Stimulated activated naive CD4-positive, alpha-beta T cell (primary cell): ENCODE measurements at places on chromosomes 16 and 17.

GRCh38 chr16:89431158-89431584, 59.2 kb downstream of the ANKRD11 start:
- no peak for DNase-seq

DNA sequence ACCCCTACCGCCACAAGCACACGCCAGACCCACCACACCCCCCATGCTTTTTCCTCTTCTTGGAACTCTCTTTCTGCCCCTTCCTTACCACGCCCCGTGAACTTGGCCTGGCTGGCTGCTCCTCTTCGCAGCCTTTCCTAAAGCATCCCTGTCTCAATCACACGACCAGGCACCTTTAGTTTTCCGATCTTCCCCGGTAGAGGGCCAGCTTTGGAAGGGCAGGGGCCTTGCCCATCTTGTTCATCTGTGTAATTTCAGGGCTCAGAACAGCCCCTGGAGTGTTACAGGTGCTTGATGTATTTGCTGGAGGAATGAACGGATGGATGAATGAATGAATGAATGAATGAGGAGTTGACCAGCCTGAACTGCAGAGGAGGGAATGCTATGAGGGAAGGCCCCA, 3.7 kb downstream of the SPPL2C start:
- DNase-seq = no peak

DNA sequence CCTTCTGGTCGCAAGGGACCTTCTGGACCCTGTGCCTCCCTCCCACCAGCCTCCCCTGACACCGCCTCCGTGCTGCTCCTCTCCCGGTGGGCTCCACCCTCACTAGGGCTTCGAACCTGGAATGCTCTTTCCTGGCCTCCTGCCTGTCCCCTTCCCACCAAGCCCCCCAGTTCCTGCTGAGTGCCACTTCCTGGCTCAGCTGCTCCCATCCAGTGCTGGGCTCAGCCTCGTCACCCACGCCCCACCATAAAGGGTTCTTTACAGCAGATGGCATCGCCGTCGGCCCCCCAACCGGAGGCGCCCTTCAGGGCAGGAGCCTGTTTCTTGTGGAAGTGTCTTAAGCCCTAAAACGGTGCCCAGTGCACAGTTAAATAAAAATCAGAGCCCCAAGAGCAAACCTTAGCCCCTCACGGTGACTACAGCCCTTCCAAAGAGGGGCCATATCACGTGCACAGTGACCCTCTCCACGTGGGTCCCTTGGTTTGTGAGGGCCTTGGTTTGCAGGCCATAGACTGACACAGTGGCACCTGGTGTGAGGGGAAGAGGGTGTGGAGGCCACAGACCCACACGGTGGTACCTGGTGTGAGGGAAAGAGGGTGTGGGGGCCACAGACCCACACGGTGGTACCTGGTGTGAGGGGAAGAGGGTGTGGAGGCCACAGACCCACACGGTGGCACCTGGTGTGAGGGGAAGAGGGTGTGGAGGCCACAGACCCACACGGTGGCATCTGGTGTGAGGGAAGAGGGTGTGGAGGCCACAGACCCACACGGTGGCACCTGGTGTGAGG, 111.4 kb downstream of the METRNL start:
- DNase-seq = no peak

- no peak for DNase-seq
These were observed 80.8 kb downstream of the OMG start for GRCh38 chr17:31216031-31216751.

DNA sequence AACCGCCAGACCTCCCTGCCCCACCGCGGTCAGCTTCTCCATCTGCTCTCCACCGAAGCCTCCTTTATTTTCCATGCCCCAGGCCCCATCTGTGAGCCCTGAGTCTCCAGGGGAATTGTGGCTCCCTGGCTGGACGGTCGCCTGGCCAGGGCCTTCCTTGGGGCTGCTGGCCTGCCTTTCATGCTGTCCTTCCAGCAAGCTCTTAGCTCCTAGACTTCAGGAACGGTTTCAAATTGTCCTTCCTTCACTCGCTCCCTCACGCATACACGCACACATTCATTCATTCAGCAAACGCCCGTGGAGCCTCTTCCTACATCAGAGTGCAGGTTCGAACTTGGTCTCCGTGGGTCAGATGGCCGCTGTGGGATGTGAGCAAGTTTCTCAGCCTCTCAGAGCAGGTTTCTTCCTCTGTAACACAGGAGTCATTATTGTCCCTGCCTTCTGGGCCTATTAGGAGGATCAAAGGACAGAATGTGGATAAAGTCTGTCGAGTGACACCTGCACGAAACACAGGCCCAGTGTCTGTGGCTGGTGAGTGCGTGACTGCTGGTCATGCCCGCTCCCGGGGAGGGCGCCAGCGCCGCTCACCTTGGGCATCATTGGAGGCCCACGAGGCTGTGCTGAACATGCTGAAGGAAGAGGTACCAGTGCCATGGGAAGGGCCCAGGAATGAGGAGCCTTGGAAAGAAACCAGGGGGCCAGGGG, 18.7 kb upstream of the GSE1 start:
- no peak for DNase-seq

GRCh38 chr17:15287538-15288267, 22.6 kb upstream of the PMP22 start:
- no peak for DNase-seq

GRCh38 chr16:11038777-11039176, 94.4 kb downstream of the CLEC16A start:
- DNase-seq = no peak

DNA sequence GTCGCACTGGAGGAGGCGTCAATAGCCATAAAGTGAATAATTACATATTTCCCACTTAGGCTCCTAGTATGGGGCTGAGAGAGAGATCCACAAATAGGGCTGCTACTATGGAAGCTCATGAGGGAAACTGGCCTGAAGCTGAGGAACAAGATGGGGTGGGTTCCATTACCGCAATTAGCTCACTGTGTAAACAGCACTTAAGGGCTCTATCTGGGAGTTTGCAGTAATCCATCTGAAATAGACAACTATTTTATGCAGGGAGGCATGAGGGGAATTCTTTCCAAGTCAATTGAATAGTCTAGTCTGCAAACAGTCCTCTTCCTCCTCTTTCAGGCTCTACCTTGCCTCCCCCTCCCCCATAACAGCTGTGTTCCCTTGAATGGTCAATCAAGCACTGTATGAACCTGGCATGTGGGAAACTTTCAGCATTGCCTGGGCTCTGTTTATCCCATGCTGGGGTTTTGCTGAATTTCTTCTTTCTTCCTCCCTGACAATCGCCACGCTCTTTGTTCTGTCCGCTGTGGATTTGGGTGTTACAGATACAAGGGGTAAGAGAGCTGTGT, 56.1 kb upstream of the MAF start:
- DNase-seq = no peak

GRCh38 chr16:78116946-78117345, 17.5 kb downstream of the WWOX start:
- DNase-seq = no peak

- DNase-seq = no peak
These were observed 25.5 kb downstream of the STH start for GRCh38 chr17:46024590-46024989.

- DNase-seq = no peak
These were observed 171.1 kb upstream of the IRX6 start for GRCh38 chr16:55152875-55153390.

- no peak for DNase-seq
These were observed 103.8 kb downstream of the ANKFN1 start for GRCh38 chr17:56257075-56257474.

DNA sequence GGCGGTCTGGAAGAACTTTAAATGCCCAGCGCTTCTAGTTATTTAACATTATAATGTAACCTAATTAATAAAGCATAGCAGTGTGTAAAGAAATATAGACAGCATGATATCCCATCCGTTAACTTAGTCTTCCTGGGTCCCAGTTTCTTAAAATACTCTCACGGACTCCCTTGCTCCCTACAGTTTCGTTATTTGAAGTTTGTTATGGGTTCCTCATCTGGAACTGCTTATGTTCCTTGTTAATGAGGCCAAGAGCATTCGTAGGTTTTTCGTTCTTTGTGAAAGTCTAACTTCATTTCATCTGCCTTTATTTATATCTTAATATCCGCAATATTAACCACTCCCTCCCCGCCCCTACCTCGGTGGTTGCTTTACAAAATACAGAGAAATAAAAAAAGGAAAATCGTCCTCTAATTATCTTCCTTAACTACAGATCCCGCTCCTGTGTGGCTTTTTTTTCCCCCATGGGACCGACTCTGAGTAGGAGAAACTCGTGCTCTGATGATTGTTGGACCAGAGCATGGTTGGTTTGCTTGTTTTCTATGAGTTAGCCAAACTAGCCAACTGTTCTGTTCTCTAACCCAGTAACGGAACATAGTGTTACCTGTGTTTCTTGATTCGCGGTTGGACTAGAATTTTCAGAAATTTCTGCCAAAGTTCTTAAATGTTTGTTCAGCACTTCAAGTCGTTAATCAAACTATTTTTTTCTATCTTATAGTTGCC, 863 bp downstream of the ADPRM start:
- DNase-seq = no peak

- no peak for DNase-seq
These were observed 2.5 kb upstream of the CDH3 start for GRCh38 chr16:68642436-68643101.

DNA sequence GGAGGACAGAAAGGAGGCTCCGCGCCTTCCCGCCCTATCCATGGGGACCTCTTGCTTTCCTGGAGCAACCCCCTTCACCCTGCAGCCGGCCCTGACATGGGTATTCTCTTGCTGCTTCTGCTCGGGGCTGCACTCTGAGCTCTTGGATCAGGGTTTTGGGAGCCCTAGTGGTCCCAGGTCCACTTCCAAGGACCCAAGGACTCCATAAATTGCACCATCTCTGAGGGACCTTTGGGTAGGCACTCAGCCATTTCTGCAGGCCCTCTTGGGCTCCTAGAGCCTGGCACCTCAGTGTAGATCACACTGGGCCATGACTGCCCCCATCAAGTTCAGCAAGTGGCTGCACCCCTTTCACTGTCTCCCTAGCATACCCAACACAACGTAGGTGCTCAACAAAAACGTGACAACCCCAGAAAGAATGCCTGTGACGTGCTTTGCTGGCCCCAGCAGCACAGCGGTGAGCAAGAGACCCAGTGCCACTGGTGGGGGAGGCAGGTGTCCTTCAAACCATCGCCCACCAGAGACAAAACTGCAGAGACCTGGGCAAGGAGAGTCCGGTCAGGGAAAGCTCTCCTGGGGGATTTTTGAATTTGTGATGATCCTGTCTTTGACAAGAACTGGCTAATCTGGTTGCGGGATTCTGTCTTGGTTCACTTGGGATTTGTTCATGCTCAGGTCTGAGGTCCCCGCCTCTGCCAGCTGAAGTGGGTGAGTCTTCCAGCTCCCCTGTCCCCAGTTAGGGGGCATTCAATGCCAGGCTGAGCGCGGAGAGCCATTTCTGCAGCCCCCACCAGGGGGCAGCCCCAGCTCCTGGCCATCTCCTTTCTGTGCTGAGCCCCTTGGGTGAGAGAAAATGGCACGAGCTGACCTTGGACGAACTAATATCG, 2.5 kb upstream of the RAB11FIP4 start:
- no peak for DNase-seq

DNA sequence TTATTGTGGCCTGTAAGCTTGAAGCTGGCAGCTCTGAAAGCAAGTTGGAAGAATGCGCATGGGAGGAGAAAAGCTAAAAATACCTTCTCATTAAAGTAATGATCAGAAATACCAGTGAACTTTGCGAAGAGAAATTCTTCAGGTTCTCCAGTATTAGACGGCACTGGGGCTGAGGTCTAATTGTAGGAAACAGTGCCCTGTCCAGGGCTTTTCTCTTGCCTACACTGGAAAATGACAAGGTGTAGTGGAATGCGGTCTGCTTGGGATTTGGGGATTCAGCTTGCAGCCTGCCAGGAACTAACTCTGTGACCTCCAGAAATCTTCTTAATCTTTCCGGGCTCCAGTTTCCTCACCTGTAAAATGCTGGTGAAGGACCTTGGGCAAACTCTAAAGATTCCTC, 53.3 kb upstream of the KCNJ16 start:
- DNase-seq = no peak

GRCh38 chr17:51439395-51440229, 179.3 kb downstream of the UTP18 start:
- DNase-seq = no peak

DNA sequence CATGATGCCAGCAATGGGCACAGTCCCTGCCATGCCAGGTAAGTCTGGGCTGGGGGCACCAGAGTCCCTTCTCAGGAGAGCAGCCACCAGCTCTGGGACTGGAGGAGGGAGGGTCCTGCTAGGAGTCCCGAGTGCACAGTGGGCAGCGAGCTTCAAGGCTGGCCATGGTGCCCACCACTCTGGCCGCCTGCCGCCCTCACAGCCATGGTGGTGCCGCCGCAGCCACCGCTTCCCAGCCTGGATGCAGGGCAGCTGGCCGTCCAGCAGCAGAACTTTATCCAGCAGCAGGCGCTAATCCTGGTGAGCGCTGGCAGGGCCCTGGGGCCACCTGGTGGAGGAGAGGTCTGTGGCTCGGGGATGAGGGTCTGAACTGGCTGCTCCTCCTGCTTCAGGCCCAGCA, 17.9 kb upstream of the SMIM5 start:
- no peak for DNase-seq

DNA sequence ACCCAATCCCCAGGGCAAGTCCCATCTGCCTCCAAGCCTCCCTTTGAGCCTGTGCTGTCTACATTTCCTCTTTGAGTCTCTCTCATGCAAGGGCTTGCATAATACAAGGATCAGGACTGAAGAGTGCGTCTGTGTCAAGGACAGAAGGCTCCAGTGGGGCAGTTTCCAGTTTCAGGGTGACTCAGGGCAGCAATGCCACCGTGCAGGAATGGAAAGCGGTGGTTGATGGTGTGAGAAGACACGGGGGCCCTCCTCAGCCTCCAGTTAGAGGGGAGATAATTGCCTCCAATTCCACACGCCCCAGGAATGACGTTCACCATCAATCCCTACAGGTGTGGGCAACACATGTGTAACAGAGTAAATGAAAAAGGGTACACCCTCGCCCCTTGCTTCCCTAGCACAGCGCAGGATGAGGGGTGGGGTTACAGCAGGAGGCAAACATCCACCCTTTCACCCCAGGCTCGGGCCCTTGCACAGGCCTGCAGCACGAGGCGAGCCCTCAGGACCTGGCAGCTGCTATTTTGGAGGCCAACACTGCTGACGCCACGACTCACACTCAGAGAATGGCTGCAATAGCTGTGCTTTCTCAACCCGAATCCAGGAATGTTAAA, 24.8 kb upstream of the SLC25A19 start:
- DNase-seq = no peak

DNA sequence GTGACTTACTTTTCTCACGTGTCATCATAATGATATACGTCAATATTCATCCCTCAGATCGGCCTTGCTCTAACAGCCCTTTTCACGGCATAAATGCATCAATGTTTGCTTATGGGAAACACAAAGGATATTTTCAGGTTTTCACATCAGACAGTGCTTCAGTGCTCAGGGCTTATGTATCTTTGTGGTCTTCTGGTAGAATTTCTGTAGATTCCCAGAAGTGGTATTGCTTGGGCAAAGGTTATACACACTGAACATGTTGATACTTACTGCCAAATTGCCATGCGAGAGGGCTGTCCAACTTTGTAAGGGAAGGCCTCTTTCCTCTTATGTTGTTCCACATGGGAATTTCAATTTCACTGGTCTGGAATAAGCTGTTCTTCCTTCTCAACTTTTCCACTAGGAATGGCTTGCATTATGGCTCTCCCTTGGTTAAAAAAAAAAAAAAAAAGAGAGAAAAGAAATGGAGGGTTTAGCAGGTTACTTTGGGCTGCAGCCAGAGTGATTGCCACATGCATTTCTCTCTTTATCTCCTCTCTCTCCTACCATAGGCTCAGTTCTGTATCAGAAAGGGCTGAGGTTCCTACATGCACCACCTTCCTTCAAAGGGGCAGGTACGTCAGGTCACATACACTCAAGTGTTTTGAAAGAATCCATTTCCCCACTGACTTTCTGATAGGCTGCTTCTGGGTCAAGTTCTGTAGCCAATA, 19.3 kb downstream of the DHODH start:
- DNase-seq = no peak

- DNase-seq = no peak
These were observed 86.1 kb downstream of the KANSL1 start for GRCh38 chr17:46106966-46107644.
